IMR-90 (cell line): ENCODE measurements at places on chromosomes 5 and 9. TPM values are rescaled to one million over a fixed set of nuclear protein-coding genes. Genes with fewer than 3 reads are reported as not detected.

Gene ARSI
- total RNA-seq = 15.0 and 15.2 TPM in 2 replicates

Gene SLC34A1
- total RNA-seq = not detected in 2 replicates

Gene PIP5K1B
- not detected in 2 replicates for total RNA-seq

Gene PCDHGA11
- 5.4 and 5.8 TPM in 2 replicates for total RNA-seq

Gene B4GALT1
- total RNA-seq = 8.8 and 11.9 TPM in 2 replicates

Gene TAF7
- total RNA-seq = 51.8 and 100 TPM in 2 replicates

Gene INSL6
- total RNA-seq = not detected in 2 replicates

Gene FIBCD1
- 1.1 and 2.2 TPM in 2 replicates for total RNA-seq

Gene ARL14EPL
- not detected in 2 replicates for total RNA-seq

Gene IRX4
- total RNA-seq = not detected in 2 replicates

Gene MAML1
- 4.7 TPM in 2 replicates for total RNA-seq

Gene CACNA1B
- not detected in 2 replicates for total RNA-seq

Gene PGM5
- total RNA-seq = 12.8 and 14.7 TPM in 2 replicates

Gene LCN15
- not detected in 2 replicates for total RNA-seq

Gene TBC1D2
- 35.6 and 36.9 TPM in 2 replicates for total RNA-seq

Gene NMRK1
- 5.7 and 6.7 TPM in 2 replicates for total RNA-seq

Gene TAL2
- total RNA-seq = not detected in 2 replicates

Gene KIF4B
- under 0.01 TPM in 2 replicates for total RNA-seq

Gene NIPSNAP3A
- 32.1 and 40.0 TPM in 2 replicates for total RNA-seq

Gene REEP5
- 49.3 and 70.3 TPM in 2 replicates for total RNA-seq

Gene PCDHGA12
- 8.8 and 9.7 TPM in 2 replicates for total RNA-seq

Gene C9orf50
- total RNA-seq = not detected in 2 replicates

Gene BARX1
- total RNA-seq = not detected in 2 replicates

Gene DIAPH1
- 12.0 and 15.8 TPM in 2 replicates for total RNA-seq

Gene ADAM19
- 35.5 and 38.3 TPM in 2 replicates for total RNA-seq

Gene ZNF622
- total RNA-seq = 49.3 and 66.4 TPM in 2 replicates

Gene FAM153A
- total RNA-seq = not detected in 2 replicates

Gene GTF2H2
- total RNA-seq = 18.1 and 22.2 TPM in 2 replicates

Gene FRMD3
- under 0.01 and 0.18 TPM in 2 replicates for total RNA-seq

Gene MLANA
- not detected in 2 replicates for total RNA-seq

Gene PLPPR1
- not detected in 2 replicates for total RNA-seq

Gene TMEM174
- not detected in 2 replicates for total RNA-seq

Gene HTR1A
- total RNA-seq = not detected in 2 replicates

Gene CCNO
- total RNA-seq = not detected in 2 replicates

Gene LRRC70
- total RNA-seq = 0.36 and 0.83 TPM in 2 replicates

Gene PCDHGA4
- total RNA-seq = 5.0 and 5.4 TPM in 2 replicates

Gene PFDN1
- total RNA-seq = 92.8 and 98.8 TPM in 2 replicates

Gene JAK2
- total RNA-seq = 6.1 and 7.2 TPM in 2 replicates

Gene PCDHGB1
- 3.3 and 3.6 TPM in 2 replicates for total RNA-seq

Gene SV2C
- not detected in 2 replicates for total RNA-seq

Gene ZNF300
- 6.1 and 7.5 TPM in 2 replicates for total RNA-seq

Gene DMRT3
- total RNA-seq = not detected in 2 replicates

Gene RNF180
- total RNA-seq = 0.36 and 0.56 TPM in 2 replicates

Gene SLC6A3
- not detected in 2 replicates for total RNA-seq

Gene HCN1
- total RNA-seq = not detected in 2 replicates

Gene TRPM3
- not detected in 2 replicates for total RNA-seq

Gene ANKDD1B
- total RNA-seq = 0.28 TPM in 1 of 2 replicates, not detected in the other

Gene SEMA6A
- total RNA-seq = 0.28 and 0.36 TPM in 2 replicates

Gene FBXL7
- total RNA-seq = 4.1 and 4.4 TPM in 2 replicates

Gene MAP3K1
- total RNA-seq = 18.8 and 21.9 TPM in 2 replicates
